ENCODE measurements at places on chromosomes 12 and 14. TPM values are rescaled to one million over a fixed set of nuclear protein-coding genes. Genes with fewer than 3 reads are reported as not detected.

ACSS3 gene
- total RNA-seq, result 8.9 TPM

PIWIL1 gene
- not detected for total RNA-seq

CLEC2B gene
- total RNA-seq, result 2.5 TPM

SIRT4 gene
- total RNA-seq, result 0.59 TPM

CLBA1 gene
- 6.4 TPM for total RNA-seq

CLEC6A gene
- total RNA-seq, result not detected

P2RX2 gene
- not detected for total RNA-seq

ESYT1 gene
- total RNA-seq, result 252 TPM

PUS1 gene
- 12.5 TPM for total RNA-seq
